ENCODE measurements at places on chromosomes 6 and 20.

GRCh38 chr20:58194175-58194791 is 34.2 kb downstream of the ANKRD60 start:
- no peak for DNase-seq

GRCh38 chr20:40494248-40494647 is 194.8 kb downstream of the MAFB start:
- DNase-seq: peak; percentile 42

- DNase-seq: no peak
These were observed 171.3 kb downstream of the GRM1 start for GRCh38 chr6:146200176-146200575.

DNA sequence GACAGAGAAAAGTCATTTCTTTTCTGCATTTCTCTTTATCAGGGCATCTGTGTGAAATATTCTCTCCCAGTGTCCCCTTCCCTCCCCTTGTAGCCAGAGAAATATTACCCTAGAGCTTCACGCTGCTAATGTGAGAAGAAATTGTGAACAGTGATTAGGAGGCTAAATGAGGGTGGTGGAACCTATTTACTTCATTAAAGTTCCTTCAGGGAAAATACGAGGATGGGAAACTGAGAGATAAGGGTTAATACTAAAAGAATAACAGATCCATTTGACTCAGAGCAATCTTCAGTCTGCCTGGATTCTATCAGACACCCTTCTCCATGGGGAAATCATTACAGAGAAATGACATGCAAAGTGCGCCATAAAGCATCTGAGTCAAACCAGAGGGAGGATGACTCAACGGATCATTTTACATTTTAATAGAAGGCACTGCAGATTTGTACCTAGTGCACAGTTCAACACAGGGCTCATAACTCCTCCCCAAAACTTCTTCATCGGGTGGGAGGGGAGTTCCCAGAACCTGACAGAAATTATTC is 131.3 kb downstream of the GJA10 start:
- DNase-seq: no peak

DNA sequence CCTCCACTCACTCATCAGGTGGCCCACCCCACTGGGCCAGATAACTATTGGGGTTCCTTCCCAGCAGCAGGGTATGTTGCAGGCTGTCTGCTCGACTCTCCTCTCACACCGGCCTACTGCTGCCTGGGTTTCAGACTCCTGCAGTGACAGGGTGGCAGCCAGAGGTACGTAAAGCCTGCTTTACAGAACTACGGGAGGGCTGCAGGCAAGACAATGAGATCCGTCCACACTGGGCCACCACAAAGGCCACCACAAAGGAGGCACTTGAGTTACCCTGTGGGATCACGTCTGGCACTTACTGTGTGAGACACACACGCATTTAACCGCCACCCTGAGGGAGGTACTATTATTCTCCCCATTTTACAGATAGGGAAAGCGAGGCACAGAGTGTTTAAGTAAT is 78.5 kb downstream of the NFATC2 start:
- DNase-seq: no peak

All from testis (tissue), 5 donors.